ENCODE measurements at places on chromosomes 16 and 17.

DNA sequence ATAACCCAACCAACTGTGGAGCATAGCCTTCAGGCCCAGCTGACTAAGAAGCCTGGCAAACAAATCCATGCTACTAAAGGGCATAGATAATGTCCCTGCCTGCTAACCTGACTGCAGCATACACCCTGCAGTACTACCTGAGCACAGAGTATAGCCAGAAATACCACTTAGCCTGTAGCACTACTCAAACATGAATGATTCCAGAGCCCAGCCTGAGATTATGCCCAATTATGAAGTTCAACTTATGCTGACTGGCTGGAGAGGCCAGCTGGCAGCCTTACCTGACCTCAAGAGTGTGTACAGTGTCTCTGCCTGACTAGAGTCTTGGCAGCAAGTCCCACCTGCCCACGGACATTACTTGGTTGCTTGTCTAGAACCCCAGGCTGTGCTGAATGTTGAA lies 1265.3 kb downstream of the CDH11 start:
- no peak for DNase-seq

DNA sequence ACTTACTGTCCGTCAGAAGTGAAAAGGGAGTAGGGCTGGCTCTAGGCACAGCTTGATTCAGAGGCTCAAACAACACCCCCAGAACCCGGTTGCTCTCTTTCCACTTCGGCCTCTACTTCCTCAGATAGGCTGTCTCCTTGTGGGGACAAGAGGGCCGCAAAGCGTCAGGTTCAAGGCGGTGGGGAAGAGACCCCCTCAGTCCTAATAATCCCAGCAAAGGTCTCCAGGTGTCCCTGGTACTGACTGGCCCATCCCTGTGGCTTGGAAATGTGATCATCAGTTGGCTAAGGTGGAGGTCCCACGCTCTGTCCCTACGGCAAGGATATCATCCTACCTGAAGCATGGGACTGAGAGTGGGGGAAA lies 26.0 kb downstream of the NGFR start:
- no peak for DNase-seq

GRCh38 chr17:60792250-60792898 lies 114.7 kb downstream of the BCAS3 start:
- no peak for DNase-seq

DNA sequence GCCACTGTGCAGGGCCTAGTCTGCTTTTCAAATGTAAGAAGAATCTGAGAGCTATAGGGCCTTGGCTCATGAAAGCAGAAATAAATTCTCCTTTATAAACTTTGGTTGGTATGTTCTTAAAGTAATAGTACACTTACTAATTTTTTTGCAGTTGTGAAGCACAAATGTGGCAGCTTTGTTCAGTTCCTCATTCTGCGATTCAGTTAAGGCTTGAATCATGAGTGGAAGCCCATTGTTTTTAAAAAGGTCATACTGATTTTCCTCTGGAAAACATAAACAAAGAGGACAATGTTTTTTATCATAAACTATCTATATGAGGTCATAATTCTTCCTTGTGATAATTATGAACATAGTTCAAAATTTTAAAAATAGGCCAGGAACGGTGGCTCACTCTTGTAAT lies 23.6 kb upstream of the DYNC1LI2 start:
- DNase-seq, result no peak

DNA sequence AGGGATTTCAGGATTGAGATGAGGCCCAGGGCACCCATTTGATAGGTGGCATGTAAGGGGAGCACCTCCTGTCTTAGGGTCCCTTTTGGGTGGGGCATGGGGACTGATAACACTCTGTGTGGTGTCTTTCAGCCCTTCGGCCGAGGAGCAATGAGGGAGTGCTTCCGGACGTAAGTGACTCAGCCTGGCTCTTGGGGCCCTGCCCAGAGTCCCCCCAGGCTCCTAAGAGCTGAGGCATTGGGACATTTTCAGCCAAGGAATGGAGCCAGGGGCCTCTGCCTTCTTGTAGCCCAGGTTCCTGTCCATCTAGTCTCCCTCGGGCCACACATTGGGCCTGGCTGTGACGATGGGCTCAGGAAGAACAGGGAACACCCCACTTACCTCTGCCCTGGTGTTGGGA lies 44.4 kb downstream of the EEF2K start:
- DNase-seq, result no peak

DNA sequence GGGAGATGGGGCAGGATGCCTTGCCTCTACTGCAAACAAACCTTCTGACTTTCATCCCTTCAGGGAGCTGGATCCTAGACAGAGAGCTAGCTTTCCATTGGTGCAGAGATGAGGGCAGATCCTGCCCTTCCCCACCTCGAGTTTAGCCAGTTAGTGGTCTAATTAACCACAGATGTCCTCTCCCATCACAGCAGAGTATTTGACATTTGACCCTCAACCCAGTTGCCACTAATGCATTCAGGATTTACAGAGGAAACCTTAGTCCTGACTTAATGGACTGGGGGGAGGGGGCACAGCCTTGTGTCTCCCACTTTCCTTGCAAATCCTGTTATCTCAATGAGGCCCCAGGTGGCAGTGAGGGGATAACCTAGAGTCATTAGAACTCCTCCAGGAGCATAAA lies 10.2 kb downstream of the PIP4K2B start:
- DNase-seq, result no peak

GRCh38 chr16:81444448-81445121 lies at the start of gene CMIP:
Gene CMIP (plus strand): TSS chr16:81444808.
- DNase-seq, result peak; percentile 83

GRCh38 chr16:82541103-82541502 lies 85.7 kb upstream of the CDH13 start:
- DNase-seq, result no peak

GRCh38 chr17:74012465-74012864 lies 191.0 kb upstream of the RPL38 start:
- DNase-seq, result peak; percentile 58

DNA sequence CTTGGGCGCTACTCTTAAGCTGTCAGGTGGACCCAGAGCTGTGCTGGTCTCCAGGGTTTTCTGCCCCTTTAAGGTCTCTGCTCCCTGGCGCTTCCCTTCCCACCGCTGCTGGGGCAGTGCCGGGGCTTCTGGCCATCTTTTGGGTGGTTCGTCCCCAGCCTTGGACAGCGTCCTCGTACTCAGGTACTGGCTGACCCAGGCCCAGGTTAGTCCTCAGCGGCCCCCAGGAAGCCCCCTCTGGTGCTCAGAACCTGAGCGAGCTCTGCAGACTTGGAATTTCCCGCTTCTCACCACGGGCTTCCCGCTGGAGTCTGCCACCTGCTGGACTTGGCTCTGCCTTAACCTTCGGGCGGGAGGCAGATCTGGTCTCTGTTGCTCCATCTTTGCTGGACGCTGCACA lies 94.1 kb upstream of the ZNF750 start:
- DNase-seq, result no peak

DNA sequence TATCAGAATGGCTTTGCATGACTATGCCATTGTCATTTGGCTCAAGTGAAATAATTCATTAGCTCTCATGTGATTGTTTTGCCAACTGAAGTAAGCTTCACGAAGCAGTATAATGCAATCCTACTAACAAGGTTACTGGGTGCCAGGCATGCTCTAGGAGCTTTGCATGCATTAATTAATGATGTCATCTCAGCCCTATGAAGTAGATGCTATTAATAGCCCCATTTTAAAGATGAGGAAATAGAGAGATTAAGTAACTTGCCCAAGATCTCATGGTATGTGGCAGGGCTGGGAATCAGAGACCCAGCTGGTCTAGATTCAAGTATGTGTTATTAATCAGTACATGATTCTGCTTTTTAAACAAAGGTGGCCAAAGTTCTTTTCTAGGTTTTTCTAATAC lies 14.1 kb downstream of the KRT39 start:
- DNase-seq, result no peak

All from CD4-positive, alpha-beta T cell treated with Interleukin-6 for 4 hours (primary cell).